ENCODE measurements at places on chromosomes 16 and 17.

GRCh38 chr16:89485701-89486246 lies 4.6 kb downstream of the ANKRD11 start:
- no peak for ATAC-seq

DNA sequence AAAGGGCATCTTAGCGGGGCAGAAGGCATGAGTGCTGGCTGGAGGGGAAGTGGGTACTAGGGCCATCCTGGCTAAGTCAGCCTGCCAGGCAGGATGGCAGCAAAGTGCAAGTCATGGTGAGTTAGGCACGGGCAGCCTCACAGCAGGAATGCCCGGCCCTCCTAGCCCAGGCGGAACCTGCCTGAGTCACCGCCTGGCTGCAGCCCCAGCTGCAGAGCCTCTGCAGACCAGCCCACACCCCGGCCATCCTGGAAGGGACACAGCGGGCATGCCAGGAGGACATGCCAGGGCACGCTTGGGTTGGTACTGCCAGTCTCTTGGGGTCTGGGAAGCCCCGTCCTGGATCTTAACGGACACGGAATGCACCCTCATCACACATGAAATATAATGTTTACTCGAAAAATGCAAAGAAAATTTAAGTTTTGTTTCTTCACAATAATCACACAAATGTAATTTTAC lies 5.0 kb upstream of the ALDH3A1 start:
- no peak for ATAC-seq

DNA sequence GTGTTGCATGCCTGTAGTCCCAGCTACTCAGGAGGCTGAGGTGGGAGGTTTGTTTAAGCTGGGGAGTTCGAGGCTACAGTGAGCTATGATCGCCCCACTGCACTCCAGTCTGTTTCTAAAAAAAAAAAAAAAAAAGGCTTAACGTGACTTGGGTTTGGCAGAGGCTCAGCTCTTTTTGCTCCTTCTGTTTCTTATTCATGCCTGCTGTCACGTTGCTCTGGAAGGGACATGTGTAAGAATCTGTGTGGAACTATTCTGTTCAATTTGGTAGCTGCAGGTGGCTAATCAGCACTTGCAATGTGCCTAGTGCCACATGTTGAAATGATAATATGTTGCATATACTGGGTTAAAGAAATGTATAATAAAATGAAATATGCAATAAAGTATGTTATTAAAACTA lies 20.9 kb upstream of the SYT17 start:
- ATAC-seq: no peak

DNA sequence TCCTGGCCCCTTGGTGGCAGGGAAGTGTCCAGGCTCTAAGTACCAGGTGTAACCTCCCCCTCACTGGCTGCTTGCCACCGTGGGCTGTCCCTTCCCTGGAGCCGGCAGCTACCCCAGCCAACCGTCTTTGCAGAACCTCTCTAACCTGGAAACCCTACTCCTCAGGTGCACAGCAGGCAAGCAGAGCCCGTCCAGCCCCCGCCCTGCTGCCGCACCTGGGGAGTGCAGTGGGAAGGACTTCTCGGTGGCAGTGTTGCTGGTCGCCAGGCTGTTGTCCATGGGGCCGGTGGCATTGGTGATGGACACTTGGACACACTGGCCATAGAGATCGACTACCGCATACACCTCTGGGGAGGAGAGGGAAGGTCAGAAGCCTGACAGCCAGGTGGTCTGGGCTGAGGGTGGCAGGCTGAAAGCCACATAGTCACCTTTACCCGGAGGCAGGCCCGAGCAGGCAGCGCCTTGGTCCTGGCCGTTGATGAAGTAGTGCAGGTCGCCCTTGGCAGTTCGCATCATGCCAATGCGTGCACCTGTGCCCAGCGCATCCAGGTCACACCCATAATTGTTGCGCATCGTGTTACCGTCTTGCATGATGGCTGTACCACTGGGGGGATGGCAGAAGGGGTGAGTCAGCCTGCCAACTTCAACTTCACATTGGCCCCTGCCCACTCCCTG lies 6.5 kb downstream of the NEURL4 start:
- ATAC-seq: no peak

- ATAC-seq: no peak
Measured at GRCh38 chr16:54806378-54806777, 124.3 kb upstream of the IRX5 start.

DNA sequence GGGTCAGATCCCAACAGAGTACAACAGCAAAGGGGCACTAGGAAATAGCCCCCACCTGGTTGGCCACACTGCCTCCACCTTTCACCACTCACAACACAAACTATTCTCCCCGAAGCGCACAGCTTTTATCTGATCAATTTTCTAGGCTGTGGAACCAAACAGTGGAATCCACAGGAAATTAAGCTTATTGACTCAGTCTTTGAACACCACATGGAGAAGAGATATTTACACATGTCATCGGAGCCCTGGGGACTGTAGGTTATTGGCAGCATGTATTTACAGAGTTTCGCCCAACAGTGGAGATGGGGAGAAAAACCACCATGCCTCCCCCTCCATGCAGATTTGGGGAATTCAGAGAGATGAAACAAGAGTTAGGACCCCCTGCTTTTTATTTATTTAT lies 154.8 kb downstream of the XYLT1 start:
- no peak for ATAC-seq

All from activated CD4-positive, CD25-positive, alpha-beta regulatory T cell treated with anti-CD3 and anti-CD28 coated beads, Interleukin-2, amount 50 U/mL, for 24 hours (primary cell).